ENCODE measurements at places on chromosomes 7 and 10. TPM values are rescaled to one million over a fixed set of nuclear protein-coding genes. Genes with fewer than 3 reads are reported as not detected.

LIPN gene
- not detected for total RNA-seq

SLC26A4 gene
- total RNA-seq: 0.51 TPM

PAPOLB gene
- not detected for total RNA-seq

INMT gene
- total RNA-seq: 0.99 TPM

IQUB gene
- not detected for total RNA-seq

PSD gene
- 2.0 TPM for total RNA-seq

SPDYE1 gene
- total RNA-seq: 0.13 TPM

TMEM139 gene
- total RNA-seq: 1.6 TPM

FFAR4 gene
- total RNA-seq: not detected

DDX50 gene
- 48.9 TPM for total RNA-seq

CRYGN gene
- total RNA-seq: not detected

RHOBTB1 gene
- total RNA-seq: not detected

SNCG gene
- 0.68 TPM for total RNA-seq

OR2A1 gene
- total RNA-seq: 0.13 TPM

ARL3 gene
- 2.8 TPM for total RNA-seq

GPR22 gene
- not detected for total RNA-seq
